ENCODE measurements at places on chromosomes 5 and 9.

- DNase-seq = no peak
Observed at GRCh38 chr5:53399926-53400697, 80.3 kb upstream of the FST start.

DNA sequence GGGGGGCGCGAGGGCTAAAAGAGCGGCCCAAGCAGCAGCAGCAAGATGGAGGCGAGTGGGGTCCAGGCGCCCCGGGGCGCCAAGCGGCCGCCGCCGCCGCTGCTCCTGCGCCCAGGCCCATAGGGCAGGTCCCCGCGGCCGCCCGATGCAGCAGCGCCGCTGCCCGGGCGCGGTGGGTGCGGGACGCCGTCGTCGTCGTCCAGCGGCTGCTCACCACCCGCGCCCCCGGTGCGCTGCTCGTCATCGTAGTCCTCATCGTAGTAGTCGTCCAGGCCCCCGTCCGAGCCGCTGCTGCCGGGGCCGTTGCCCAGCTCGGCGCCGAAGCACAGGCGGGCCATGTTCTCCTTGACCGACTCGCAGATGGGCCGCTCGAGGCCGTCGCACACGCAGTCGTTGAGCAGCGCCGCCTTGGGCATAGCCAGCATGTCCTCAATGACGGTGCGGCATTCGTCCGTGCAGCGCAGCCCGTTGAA is 1.5 kb downstream of the GAS1 start:
- DNase-seq = peak; percentile 50

DNA sequence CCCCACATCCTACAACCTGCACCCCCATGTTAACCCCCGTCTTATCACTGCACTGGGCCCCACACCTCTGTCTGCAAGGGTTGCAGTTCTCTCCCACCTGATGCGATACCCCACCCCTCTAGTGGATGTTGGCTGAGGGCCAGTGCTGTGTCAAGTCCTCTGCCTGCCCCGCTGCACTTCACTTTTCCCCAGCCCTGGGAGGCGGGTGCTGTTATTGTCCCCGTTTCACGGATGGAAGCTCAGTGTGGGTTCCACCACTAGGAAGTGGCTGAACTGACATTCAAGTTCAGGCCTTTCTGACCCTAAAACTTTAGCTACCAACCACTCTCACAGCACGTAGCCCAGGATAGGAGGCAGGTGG is 3.5 kb downstream of the SNCB start:
- no peak for DNase-seq

- peak; percentile 82 for DNase-seq
Observed at GRCh38 chr9:108186642-108187395, 669.0 kb downstream of the ACTL7B start.

DNA sequence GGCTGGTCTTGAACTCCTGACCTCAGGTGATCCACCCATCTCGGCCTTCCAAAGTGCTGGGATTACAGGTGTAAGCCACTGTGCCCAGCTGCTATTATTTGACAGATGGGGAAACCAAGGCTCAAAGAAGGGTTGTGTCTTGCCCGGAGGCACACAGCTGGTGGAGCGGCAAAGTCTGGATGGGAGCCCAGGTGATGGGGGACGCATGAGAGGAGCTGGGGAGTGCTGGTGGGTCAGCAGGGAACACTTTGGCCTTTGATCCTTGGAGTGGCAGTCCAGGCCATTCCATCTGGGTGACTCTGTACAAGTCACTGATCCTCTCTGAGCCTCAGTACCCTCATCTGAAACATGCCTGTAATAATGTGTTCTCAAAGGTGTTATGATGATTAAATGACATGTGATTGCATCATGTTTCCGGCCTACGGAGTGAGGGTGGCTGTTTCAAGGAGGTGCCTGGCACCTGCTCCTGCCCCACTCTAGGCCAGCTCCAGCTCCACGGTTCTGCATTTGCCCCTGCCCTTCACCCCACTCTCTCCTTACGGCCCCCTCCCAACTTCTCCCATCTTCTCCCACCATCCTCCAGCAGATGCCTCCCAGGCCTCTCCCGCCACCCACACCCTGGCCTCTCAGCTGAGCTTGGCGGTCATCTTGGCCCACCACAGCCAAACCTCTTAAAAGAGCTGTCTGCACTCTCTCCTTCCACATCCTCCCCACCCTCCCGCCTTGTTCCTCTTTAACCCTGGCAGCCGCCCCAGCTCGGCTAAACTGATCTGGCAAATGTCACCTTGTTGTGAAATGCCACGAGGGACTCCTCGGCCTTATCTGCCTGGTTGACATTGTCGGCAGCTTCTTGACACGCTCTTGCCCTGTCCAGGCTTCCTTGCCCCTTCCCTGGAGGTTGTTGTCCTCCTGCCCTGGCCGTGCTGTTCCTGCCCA is 5.5 kb upstream of the DBN1 start:
- DNase-seq = peak; percentile 77

GRCh38 chr9:118419676-118420075 is 715.5 kb downstream of the TLR4 start:
- no peak for DNase-seq

DNA sequence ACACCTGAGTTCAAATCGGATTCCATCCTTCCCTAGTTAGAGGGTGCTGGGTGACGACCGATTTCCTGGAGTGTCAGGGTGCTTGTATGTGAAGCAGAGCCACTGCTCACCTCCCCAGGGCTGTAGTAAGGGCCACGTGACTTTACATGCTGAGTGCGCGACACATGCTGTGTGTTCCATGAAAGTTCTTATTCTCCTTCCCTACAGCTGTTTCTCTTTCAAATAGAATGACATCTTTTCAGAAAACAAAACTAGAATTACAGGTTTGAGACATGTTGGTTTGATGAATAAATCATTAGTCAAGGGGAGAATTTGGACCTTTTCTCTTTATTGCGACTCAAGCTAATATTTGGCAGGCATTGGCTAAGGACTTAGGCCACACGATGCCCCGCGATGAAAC is 113.1 kb downstream of the JMY start:
- no peak for DNase-seq

DNA sequence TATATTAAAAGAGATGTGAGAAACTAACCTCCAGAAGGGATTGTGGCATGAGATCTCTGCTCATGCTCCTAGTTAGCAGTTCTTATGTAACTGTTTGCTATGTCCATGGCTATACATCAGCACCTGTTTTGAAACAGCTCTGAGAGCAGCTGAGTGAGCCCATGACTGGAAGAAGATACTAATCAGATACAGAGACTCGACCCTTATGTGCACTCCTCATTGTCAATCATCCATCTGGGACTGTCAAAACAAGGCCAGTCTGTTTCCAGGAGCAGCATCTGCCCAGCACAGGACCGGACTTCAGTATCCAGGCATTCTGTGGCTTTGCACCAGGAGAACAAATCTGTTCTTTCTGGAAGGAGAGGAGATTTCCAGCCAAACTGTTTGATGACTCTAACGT is 77.7 kb downstream of the EFNA5 start:
- no peak for DNase-seq

DNA sequence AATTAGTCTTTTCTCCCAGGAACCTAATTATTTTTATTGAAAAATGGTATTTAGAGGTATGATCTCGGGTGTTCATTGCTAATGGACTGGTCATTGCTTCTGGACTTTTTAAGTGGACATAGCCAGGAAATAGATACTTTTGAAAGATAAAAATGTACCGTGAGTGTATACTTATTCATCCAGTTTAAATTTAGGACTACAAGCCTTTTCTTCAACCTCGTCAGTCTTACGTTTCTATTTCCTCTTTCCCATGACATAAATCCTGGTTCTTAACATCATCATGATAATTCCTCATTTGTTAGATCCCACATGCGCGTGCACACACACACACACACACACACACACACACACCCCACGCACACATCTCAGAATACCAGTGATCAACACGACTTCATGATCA is 15.1 kb downstream of the PDE8B start:
- DNase-seq = no peak

DNA sequence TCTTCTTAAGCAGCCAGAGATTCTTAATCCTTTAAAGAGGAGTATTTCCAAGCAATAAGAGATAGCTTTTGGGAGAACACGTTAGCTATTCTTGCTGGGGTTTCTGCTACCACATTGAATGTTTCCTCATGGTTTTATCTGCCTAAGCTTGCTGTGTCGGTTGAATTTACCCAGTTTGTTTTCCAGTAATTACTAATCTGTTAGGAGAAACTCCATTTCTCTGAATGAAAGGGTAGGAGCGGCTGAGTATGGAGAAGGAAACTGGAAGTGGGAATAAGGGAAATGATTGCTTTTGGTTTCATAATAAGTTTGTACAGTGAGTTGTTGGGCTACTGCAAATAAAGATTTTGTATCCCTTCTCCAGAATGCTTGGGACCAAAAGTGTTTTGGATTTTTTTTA is 1.2 kb downstream of the JAK2 start:
- DNase-seq = no peak

- no peak for DNase-seq
Observed at GRCh38 chr9:90836411-90837080, 34.9 kb downstream of the SYK start.

DNA sequence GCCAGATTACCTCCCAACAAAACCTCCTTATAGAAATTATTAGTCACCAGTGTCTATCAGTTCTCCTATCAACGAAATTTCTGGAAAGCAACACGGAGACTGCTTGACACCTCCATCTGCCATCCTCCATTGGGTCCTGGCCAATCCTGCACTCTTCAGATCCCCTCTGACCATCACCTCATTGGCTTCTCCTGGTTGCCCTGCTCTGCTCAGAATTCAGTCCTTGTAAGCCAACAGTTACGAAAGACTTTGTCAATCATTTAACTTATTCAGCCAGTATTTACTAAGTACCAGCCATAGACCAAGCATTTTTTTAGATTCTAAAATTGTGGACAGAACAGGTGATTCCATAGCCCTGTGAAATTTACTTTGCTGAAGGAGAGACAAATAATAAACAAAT is 228.5 kb downstream of the MARCHF11 start:
- no peak for DNase-seq

DNA sequence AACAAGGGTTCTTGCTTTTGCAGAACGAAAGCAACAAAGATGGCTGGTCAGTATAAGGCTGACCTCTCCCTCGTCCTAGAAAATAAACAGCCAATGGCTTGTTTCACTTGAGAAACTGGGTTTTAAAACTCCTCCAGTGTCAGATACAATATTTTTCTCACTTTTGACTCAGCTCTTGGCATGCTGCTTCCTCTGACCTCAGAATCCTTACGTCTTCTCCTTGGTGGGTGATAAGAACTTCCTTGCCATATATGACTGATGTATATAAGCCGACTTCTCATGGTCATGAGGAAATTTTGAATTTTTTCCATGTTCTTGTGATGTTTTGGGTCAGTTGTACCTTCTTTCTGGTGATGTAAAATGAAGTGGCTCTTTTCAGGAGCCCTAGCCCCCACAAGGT is 3.8 kb downstream of the ZNF618 start:
- DNase-seq = peak; percentile 22

DNA sequence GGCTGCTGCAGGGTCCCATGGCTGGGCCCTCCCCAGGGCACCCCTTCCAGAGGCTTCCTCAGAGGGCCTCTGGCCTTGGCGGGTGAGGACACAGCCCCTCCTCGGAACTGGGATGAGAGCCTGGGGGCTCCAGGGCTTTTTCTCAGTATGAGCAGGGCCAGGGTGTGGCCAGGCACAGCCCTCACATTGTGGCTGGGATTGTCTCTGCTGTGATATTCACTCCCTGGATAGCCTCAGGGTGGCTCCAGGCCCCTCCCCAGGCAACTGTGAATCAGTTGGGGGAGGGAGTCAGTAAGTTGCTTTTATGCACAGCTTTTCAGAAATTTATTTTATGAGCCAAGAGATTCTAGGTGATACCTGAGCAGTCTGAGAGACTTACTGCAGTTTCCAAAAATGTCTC is 135.7 kb downstream of the CACNA1B start:
- DNase-seq = no peak

- no peak for DNase-seq
Observed at GRCh38 chr5:74131250-74131649, 505.3 kb downstream of the ARHGEF28 start.

- DNase-seq = no peak
Observed at GRCh38 chr5:58491216-58491892, at the start of gene GAPT. GAPT (plus strand) TSS chr5:58491435; CDS start chr5:58494537, 3,102 bp downstream.
